ENCODE measurements at places on chromosomes 2 and 18. TPM values are rescaled to one million over a fixed set of nuclear protein-coding genes. Genes with fewer than 3 reads are reported as not detected.

Gene C2orf80
- not detected for total RNA-seq

Gene FZD7
- 61.5 TPM for total RNA-seq

Gene SLC4A3
- 11.2 TPM for total RNA-seq

GRCh38 chr2:29834036-29834540 lies 87.3 kb downstream of the ALK start:
- peaks cover 16% of the 10 kb centered on the region for H3K27me3 ChIP-seq
- H3K36me3 ChIP-seq: no peaks in the 10 kb centered on the region
- H3K4me3 ChIP-seq: no peak overlapping the region
- peak; percentile 68 for DNase-seq
- H3K4me1 ChIP-seq: peaks cover 11% of the 10 kb centered on the region

- DNase-seq: no peak
- H3K27ac ChIP-seq: no peak overlapping the region
- peaks cover 31% of the 10 kb centered on the region for H3K4me1 ChIP-seq
- H3K4me3 ChIP-seq: no peak overlapping the region
- H3K36me3 ChIP-seq: no peaks in the 10 kb centered on the region
These were observed 13.6 kb upstream of the PROC start for GRCh38 chr2:127404466-127405254.

DNA sequence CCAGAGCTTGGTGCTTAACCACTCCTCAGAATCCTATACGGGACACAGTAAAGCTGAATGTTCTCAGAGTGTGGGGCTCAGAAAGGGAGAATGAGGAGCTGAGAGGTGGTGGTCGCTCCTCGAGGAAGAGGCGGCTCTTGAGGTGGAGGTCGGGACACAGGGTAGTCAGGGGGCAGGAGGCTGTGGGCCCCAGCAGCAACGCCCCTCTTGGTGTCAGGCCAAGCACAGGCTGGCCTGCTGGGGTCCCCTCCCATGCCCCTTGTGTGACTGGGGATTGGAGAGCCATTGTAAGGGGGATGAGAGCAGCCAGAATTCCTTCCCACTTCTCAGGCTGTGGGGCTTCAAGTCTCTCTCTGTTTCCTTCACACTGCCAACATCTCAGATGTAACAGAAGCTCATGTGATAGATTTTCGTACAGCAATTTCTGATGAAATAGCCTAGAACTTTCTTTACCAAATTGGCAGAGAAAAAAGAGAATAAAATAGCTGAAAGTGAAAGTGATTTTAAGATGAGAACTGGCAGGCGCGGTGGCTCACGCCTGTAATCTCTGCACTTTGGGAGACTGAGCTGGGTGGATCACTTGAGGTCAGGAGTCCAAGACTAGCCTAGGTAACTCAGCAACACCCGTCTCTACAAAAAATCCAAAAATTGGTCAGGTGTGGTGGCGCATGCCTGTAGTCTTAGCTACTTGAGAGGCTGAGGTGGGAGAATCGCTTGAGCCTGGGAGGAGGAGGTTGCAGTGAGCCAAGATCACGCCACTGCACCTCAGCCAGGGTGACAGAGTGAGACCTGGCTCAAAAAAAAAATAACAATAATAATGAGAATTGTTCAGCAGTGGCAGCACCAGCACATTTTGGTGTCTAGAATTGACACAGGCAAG lies 61.1 kb upstream of the RPL31 start:
- no peak overlapping the region for H3K4me3 ChIP-seq
- peaks cover under 1% of the 10 kb centered on the region for H3K4me1 ChIP-seq
- H3K36me3 ChIP-seq: peaks cover 3% of the 10 kb centered on the region
- no peaks in the 10 kb centered on the region for H3K27me3 ChIP-seq

DNA sequence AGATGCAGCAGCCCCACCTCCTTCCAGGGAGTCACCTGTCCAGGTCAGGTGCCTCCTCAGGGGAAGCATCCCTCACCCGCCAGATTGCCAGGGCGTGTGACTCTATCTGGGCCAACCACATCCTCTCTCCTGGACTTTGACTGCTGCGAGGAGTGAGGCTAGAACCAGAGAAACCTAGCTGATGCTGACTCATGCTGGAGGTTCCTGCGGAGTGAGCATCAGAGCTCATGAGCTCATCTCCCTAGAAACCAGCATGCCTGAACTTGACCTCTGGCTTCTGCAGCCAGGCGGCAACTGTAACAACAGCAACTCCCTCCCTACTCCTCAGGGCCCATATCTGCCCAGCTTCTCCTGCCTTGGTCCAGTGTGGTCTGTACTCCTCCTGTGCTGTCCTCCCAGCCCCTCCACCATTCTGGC lies 28.3 kb upstream of the NT5DC4 start:
- H3K27ac ChIP-seq: peak overlapping the region; percentile 73
- H3K4me3 ChIP-seq: no peak overlapping the region
- H3K4me1 ChIP-seq: peaks cover 21% of the 10 kb centered on the region
- peak; percentile 90 for DNase-seq

- peak; percentile 62 for DNase-seq
- peaks cover 22% of the 10 kb centered on the region for H3K36me3 ChIP-seq
- no peak overlapping the region for H3K4me3 ChIP-seq
- H3K4me1 ChIP-seq: peaks cover 24% of the 10 kb centered on the region
- peak overlapping the region; percentile 67 for H3K27ac ChIP-seq
These were observed 69.0 kb downstream of the REV1 start for GRCh38 chr2:99420751-99421299.

- no peaks in the 10 kb centered on the region for H3K27me3 ChIP-seq
- no peak within 1 kb of the TSS for H3K27ac ChIP-seq
- H3K4me3 ChIP-seq: peak within 1 kb of the TSS; percentile 67
- no peak for DNase-seq
- peaks cover 6% of the 10 kb centered on the region for H3K4me1 ChIP-seq
These were observed at the start of gene GRB14 for GRCh38 chr2:164620873-164621763. Gene GRB14 (minus strand): TSS chr2:164621482. CDS start chr2:164621309, 173 bp downstream.

GRCh38 chr2:79714283-79714682 lies 201.4 kb downstream of the CTNNA2 start:
- H3K4me3 ChIP-seq: no peak overlapping the region
- H3K27me3 ChIP-seq: no peaks in the 10 kb centered on the region
- no peak for DNase-seq
- peaks cover 12% of the 10 kb centered on the region for H3K4me1 ChIP-seq

DNA sequence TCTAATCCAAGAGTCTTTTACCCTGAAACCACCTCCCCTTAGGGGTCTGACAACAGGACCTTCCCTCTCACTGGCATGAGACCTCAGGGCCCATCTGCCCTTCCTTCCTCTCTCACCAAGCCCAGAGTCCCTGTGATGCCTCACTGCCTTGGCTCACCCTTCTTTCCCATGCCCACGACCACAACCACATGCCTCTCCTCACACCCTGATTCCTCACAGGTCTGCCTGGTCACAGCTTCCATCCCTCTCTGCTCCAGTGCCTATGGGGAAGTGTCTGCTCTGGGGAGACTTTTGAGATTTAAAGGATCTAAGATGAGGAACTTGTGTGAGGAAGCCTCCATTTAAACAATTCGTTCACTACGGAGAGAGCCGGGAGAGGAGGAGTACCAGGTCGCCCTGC lies 98.9 kb upstream of the SH3BP4 start:
- H3K27me3 ChIP-seq: no peaks in the 10 kb centered on the region
- peaks cover 3% of the 10 kb centered on the region for H3K4me1 ChIP-seq
- no peaks in the 10 kb centered on the region for H3K36me3 ChIP-seq
- no peak for DNase-seq

DNA sequence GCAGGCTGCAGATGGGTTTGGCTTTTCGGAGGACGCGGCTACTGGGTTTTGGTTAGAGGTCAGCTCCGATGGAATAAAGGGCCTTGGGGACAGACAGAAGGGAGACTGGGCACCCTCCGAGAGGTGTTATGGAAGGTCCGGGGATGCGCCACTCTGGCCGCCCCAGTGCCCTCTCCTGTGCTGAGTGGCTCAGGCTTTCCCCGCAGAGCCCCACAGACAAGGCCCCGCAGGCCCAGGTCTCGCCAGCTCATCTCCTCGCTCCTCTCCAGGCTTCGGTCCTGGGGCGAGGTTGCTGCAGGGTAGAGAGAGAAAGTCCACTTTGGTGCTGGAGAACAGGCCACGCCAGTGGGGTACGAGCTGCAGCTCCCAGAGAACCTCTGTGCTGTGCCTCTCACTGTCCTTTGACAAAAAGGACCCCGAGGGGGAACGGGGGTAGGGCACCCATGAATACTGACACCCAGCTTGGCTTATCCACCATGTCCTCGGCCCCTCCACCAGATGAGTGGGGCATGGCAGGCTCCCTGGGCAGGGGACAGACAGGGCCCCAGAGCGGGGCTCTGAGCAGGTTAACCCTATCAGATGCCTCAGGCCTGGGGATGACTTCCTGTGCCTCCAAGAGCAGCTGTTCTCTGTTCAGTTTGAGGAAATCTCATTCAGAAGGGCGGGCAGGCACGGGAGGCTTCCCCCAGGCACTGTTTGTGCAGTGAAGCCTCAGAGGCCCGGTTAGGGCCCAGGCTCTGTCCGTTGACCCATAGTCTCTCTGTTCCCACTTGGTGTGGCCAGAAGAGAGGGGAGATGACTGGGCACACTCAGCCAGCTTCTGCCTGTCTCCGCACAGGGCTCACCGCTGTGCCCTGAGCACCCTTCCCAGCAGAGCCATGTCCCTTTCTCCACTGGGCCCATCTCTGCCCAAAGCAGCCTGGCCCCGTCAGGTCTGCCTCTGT lies 15.7 kb upstream of the CNNM3 start:
- H3K4me3 ChIP-seq: no peak overlapping the region
- H3K27me3 ChIP-seq: no peaks in the 10 kb centered on the region
- no peaks in the 10 kb centered on the region for H3K36me3 ChIP-seq
- no peak overlapping the region for H3K27ac ChIP-seq
- no peak for DNase-seq

GRCh38 chr2:120747281-120747680 lies 11.6 kb downstream of the GLI2 start:
- H3K4me1 ChIP-seq: peaks cover 18% of the 10 kb centered on the region
- no peaks in the 10 kb centered on the region for H3K36me3 ChIP-seq
- DNase-seq: no peak
- no peaks in the 10 kb centered on the region for H3K27me3 ChIP-seq
- no peak overlapping the region for H3K4me3 ChIP-seq

DNA sequence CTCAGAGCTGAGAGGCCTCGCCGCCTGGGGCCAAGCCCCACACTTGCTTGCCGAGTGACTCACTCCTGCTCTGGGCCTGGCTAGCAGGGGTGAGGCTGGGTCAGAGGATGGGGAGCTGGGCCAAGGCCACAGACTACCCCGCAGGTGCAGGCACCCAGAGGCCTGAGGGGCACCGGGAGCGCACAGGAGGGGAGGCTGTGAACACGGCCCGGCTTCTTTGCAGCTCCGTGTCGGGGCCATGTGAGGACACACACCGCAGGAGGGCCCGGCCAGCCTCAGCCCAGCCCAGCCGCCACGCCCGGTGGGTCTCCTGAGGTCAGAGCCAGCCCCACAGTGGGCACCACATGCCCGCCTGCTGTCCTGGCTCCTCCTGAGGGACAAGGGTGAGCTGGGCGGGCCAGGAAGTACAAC lies 8.4 kb downstream of the GPC1 start:
- no peaks in the 10 kb centered on the region for H3K36me3 ChIP-seq
- no peak overlapping the region for H3K4me3 ChIP-seq
- H3K4me1 ChIP-seq: peaks cover 7% of the 10 kb centered on the region
- H3K27me3 ChIP-seq: no peaks in the 10 kb centered on the region
- DNase-seq: no peak
- H3K27ac ChIP-seq: no peak overlapping the region

GRCh38 chr2:229269941-229270340 lies 1.1 kb downstream of the PID1 start:
- peaks cover 6% of the 10 kb centered on the region for H3K27me3 ChIP-seq
- H3K4me3 ChIP-seq: peak overlapping the region; percentile 66
- no peaks in the 10 kb centered on the region for H3K36me3 ChIP-seq

- no peaks in the 10 kb centered on the region for H3K4me1 ChIP-seq
- H3K27me3 ChIP-seq: no peaks in the 10 kb centered on the region
- H3K27ac ChIP-seq: no peak overlapping the region
These were observed 1387.1 kb upstream of the TMEFF2 start for GRCh38 chr2:193581807-193582206.

DNA sequence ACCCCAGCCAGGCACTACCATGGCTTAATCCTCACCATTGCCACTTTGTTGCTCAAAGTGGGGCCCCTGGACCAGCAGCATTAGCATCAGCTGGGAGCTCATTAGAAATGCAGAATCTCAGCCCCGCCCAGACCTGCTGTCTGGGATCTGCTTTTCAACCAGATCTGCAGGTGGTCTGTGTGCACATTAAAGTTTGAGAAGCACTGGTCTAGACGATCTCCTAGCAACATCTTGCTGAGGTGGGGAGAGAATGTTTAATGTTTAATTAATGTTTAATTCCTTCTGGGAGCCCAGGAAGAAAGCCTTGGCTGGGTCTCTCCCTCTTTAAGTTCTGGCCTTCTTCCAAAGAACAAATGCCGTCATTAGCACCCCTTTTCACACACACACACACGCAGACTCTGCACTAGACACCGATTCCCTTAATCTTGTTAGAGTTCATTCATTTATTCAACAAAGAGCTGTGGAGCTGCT lies 53.7 kb downstream of the EDAR start:
- no peak for DNase-seq
- H3K27ac ChIP-seq: no peak overlapping the region
- H3K36me3 ChIP-seq: no peaks in the 10 kb centered on the region
- no peak overlapping the region for H3K4me3 ChIP-seq
- H3K4me1 ChIP-seq: no peaks in the 10 kb centered on the region
